Uterus (tissue), 4 donors: ENCODE measurements at places on chromosomes 3 and 15.

- DNase-seq = no peak
These were observed 28.7 kb upstream of the TMEM45A start for GRCh38 chr3:100463646-100464155.

DNA sequence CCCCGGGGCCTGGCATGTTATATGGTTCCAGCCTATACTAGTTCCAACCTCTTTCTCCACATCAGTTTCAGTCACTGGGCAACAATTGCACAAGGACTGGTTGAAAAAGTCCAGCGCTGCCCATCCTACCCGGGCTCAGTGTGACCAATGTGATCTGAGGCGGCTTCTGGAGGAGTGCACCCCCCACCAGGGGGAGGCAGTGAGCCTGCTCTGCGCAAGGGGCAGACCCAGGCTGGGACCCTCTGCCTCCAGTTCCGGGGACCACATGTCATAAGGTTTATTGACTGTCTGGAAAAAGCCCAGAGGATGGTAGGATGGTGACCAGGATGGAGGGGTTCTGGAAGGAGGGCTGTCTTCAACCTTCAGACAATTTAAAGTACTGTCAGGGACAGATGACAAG is 25.6 kb upstream of the NR2E3 start:
- DNase-seq = no peak

- DNase-seq = no peak
These were observed 835 bp upstream of the TTLL3 start for GRCh38 chr3:9809239-9809614.

GRCh38 chr3:70281663-70282062 is 30.8 kb downstream of the MDFIC2 start:
- DNase-seq = no peak

- peak; percentile 48 for DNase-seq
These were observed 458 bp downstream of the MCF2L2 start for GRCh38 chr3:183427876-183428446.

- no peak for DNase-seq
These were observed 60.2 kb upstream of the SLC4A7 start for GRCh38 chr3:27544372-27544865.

DNA sequence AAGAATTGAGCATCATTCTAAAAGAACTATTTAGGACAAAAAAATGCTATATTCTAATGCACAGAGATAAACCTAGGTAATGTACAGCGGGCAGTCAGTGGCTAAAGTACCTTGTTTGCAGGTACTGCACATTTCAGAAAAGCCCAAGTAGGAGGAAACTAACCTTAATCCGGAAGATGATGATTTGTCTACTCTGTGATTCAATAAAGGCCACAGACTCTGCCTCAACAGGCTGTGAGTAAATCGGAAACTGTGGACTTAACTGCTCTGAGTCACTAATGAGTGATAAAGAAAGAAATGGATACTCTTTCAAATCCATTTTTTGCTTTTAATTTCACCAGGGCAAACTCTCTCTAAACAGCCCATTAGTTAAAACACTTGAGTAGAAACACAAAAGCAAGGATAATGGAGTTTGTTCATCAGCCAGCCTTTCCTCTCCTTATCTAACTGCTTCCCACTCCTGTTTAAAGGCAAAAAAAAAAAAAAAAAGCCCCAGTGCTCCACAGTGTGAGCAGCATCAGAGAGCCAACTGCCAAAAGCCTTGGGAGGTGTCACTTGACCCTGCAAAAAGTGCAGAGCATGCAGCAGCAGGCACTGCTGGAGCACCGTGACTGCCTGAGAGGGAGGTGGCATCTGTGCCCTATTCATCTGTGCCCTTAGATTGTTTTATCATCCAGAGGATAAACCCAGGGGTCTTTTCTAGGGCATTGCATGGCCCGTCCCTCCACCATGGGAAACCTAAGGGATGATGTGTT is 187.7 kb downstream of the SATB1 start:
- no peak for DNase-seq

DNA sequence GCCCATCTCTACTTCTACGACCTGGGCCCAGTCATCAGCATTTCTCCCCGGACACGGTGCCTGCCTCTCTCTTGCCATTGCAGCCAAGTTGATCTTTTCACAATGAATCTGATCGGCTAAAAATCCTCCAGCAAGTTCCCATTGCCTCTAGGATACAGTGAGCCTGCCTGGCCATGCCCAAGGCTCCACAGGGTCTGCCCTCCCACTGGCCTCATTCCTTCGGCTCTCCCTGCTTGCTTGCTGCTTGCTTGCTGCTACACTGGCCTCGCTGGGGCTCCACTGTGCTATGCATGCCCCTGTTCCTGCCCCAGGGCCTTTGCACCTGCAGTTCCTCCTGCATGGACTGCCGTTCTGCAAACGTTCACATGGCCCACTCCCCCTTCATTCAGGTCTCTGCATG is 2.0 kb downstream of the ABTB1 start:
- no peak for DNase-seq

GRCh38 chr3:43296565-43296964 is 10.2 kb downstream of the SNRK start:
- DNase-seq = no peak

DNA sequence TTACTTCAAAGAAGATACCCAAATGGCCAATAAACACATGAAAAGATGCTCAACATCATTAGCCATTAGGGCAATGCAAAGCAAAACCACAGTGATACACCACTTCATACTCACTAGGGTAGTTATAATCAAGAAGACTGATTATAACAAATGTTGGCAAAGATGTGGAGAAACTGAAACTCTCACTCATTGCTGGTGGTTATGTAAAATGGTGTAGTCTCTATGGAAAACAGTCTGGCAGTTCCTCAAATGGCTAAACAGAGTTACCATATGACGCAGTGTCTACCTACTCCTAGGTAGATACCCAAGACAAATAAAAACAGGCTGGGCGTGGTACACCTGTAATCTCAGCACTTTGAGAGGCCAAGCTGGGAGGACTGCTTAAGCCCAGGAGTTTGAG is 3.5 kb upstream of the ZFAND6 start:
- DNase-seq = no peak

DNA sequence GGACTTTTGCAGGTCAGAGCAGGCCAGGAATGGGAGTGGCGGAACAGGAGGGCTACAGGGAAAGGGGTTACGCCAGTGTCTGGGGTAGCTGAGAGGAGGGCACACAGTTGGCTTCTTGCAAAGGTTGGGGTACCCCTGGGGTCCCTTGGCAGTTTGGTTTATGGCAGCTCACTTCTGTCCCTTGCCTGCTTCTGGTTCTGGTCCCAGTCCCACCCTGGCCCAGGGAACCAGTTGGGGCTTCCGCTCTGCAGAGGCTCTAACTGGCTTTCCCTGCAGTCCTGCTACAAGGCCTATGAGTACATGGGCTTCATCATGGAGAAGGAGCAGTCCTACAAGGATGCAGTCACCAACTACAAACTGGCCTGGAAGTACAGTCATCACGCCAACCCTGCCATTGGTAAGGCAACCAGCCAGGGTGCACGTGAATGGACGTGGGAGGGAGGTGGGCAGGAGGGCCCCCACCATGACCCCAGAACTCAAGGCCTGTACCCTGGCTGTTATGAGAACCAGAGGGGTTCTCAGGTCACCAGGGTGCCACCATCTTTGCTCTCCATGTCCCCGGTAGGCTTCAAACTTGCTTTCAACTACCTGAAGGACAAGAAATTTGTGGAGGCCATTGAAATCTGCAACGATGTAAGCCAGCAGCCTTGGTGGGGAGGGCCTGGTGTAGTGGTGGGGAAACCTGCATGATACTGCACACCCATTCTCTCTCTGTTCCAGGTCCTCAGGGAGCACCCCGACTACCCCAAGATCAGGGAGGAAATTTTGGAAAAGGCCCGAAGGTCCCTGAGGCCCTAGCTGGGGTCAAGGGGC is 15.2 kb downstream of the CSRNP1 start:
- no peak for DNase-seq

GRCh38 chr15:45048794-45049631 is 26.0 kb downstream of the SORD start:
- no peak for DNase-seq

GRCh38 chr3:106703524-106703923 is 673.7 kb upstream of the CCDC54 start:
- DNase-seq = no peak

GRCh38 chr3:76482510-76482909 is 557.4 kb upstream of the ROBO2 start:
- no peak for DNase-seq

- no peak for DNase-seq
These were observed 11.2 kb downstream of the VGLL4 start for GRCh38 chr3:11632564-11632963.

- no peak for DNase-seq
These were observed 637 bp upstream of the CCNDBP1 start for GRCh38 chr15:43184407-43185124.

DNA sequence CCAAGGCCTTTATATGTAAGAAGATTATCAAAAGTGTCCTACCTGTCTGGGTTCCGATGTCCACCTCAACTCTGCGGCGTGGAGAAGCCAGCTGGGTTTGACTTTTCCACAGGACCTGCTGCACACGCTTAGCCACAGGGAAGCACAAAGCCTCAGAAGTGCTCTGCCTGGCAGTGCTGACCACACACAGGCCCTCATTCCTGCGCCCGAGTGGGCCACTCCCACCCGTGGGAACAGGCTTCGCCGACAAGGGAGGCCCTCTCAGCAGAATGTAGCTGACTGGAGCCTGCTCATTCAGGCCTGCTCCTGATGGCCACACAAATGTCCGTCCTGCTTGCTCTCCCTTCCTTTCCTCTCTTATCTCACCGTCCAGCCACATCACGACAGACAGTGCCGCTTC is 221.4 kb upstream of the LRRN1 start:
- no peak for DNase-seq

DNA sequence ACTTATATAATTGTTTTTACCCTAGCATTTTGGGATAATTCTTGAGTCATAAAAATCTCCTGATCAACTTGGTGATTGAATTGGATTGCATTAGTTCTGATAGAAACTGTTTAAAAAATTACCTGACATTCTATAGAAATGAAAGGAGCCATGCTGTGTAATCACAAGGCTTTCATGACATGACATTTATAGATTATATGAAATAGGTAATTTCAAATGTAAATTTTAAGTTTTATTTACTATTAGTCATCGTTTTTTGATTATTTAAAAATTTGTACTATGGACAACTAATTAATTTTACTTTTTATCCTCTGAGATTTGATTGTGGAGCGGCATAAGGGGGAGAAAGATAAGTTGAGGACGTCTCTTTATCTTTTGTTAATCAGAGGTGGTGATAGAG is 12.3 kb upstream of the CHD2 start:
- no peak for DNase-seq

- DNase-seq = no peak
These were observed 1.2 kb upstream of the MLF1 start for GRCh38 chr3:158569794-158570193.

DNA sequence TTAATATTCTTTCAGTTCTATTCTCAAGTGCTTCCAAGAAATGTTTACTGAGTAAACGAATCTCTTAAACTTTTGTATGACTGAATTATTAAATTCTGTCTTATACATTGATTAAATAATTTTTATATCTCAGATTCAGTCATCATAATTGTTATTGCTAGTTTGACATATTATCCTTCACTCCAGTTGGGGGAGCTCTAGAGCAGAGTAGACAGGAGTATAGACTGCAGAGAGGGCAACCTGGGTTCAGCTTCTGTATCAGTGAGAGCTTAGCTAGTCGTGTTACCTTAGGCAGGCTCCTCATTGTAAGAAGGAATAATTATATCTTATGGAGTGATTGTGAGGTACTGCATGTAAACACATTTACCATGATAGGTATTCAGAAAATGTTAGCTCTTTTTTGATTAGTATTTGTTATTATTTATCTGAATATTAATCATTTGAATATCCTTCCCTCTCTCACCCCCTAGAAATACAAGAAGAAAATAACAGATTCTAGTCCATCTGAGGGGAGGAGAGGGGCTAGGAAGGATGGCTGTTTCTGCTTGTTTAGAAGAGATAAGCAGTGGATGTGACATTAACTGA is 31.0 kb upstream of the ZCWPW2 start:
- no peak for DNase-seq

DNA sequence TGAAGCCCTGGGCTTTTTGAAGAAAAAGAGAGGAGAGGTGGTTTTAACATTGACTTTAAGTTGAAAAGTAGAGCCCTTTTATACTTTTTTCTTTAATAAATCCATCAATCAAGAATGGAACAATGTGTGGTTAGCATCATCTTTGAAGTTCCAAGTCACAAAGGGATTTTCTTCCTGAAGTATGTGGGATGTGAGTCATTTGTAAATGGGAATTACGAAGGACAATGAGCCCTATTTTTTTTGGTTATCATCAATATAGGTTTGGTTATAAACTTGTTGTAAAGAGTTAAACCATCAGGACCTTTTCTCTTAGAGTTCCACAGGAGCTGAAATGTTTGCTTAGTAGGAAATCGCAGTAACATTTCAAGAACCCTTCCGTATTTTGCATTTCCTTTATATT is 38.3 kb downstream of the PIK3CA start:
- no peak for DNase-seq

DNA sequence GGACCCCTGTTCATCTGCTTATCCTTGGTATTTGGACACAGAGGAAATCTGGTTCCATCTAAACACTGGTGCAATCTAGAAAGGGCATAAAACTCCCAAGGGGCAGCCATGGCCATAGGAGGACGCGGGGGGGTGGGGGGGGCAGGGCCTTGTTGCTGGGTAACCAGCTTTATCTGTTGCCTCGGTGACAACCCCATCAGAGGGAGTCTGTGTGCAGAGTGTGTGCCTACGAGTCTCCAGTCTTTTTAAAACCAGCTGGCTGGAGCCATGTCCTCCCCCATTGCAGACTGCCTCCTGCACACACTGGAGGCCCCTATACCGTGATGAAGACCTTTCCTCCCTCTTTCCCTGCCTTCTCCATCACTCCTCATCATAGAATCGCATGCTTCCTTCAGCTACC is 26.4 kb upstream of the CORO2B start:
- no peak for DNase-seq

- no peak for DNase-seq
These were observed 573.3 kb downstream of the EPHB1 start for GRCh38 chr3:135368316-135368715.

- no peak for DNase-seq
These were observed 769.4 kb upstream of the GOLIM4 start for GRCh38 chr3:168865022-168865551.

DNA sequence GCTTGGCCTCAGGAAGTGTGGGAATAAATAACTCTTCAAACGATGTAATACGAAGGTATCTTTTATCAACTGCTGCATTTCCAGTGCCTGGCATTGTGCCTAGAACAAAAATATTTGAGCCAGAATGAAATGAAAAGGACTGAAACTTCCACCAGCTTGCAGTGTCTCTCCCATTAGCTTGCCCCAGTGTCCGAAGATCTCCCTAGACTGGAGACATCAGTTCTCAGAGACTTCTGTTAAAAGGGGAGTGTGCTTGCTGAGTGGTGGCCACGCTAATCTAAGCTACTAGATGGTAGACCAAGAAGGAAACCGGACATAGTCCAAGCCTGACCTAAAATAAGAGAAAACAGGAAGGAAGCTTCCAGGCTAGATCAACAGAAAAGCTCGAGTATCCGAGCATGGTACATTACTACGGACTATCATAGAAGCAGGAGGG is 28.6 kb downstream of the KCNAB1 start:
- DNase-seq = peak; percentile 24

GRCh38 chr3:69856965-69857705 is 117.9 kb downstream of the MITF start:
- DNase-seq = no peak

GRCh38 chr15:99657996-99658395 is 75.2 kb downstream of the LYSMD4 start:
- DNase-seq = no peak

GRCh38 chr15:57767481-57767880 is 61.0 kb downstream of the POLR2M start:
- DNase-seq = no peak

- peak; percentile 93 for DNase-seq
These were observed 11.4 kb upstream of the CSPG4 start for GRCh38 chr15:75723847-75724660.

- no peak for DNase-seq
These were observed 5.3 kb downstream of the P2RY12 start for GRCh38 chr3:151379083-151379734.
